Vagina (tissue), 2 donors: ENCODE measurements at places on chromosomes 6 and 20. TPM values are rescaled to one million over a fixed set of nuclear protein-coding genes. Genes with fewer than 3 reads are reported as not detected.
A peak's percentile ranks its signal among the peaks of the same experiment; 100 is the strongest.

GRCh38 chr6:135675862-135676261 lies 175.6 kb upstream of the PDE7B start:
- DNase-seq = no peak

DNA sequence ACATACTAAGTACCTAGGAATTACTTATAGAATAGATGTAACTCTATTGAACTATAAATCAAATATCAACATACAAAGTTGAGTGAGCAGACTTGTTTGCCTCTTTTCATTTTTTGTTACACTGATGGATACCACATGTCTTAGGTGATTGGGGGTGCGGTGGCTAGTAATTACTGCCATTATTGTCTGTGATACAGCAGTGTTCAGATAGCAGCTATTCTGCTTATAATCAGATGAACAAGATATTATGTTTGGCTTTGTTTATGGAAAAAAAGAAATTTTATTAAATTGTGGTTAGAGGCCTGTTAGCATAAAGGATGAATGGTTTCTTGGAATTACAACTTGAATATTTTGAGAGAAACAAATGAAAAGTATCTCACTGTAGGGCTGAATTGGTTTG lies 55.9 kb downstream of the KCNQ5 start:
- no peak for DNase-seq

- peak; percentile 28 for DNase-seq
These were observed 643.6 kb upstream of the CHD6 start for GRCh38 chr20:42261766-42262270.

- no peak for DNase-seq
These were observed 99.9 kb upstream of the MYL9 start for GRCh38 chr20:36441416-36441815.

GRCh38 chr20:3082306-3082951 lies 2.1 kb downstream of the AVP start:
- DNase-seq = no peak

- no peak for DNase-seq
These were observed 159.3 kb upstream of the TNFAIP3 start for GRCh38 chr6:137707590-137708360.

GRCh38 chr20:41167481-41168253 lies 30.3 kb downstream of the PLCG1 start:
- no peak for DNase-seq

- no peak for DNase-seq
These were observed 22.9 kb upstream of the TCFL5 start for GRCh38 chr20:62884556-62884955.

GRCh38 chr6:103687430-103687829 lies 1172.3 kb downstream of the HACE1 start:
- no peak for DNase-seq

DNA sequence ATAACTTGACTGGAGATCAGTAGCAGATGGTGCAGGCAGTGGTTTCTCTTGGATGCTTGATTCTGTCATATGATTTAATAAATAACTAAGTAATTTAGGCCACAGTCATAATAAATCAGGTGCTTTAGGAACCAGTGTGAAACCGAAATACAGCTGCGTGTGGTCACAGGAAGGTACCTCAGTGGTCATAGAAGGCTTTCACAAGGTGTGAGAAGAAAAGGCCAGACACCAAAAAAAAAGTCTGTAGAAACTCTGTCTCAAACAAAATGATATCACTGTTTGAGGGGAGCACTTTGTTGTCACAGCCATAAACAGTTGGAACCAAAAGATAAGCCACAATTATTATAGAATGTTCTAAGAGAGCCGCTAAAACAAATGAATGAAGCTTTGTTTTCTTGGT lies 56.5 kb downstream of the ARMC2 start:
- DNase-seq = no peak

DNA sequence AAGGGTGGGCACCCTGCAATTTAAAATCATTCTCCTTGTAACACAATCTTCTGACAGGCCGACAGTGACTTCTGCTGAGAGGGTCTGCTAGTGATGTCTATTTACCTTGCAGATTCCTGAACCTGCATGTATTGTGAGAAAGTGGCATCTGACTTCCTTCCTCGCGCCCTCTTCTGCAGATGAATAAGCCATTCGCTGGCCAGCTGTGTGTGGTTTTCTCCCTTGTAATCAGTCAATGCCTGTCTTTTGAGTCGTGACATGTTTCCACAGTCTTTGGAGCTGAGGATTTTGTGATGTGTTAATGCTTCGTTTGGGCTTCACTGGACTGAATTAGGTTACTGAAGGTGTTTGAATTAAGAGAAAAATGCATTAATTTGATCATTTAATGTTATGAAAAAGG lies 125.3 kb downstream of the GRM1 start:
- no peak for DNase-seq

- no peak for DNase-seq
These were observed 394.4 kb upstream of the CDH4 start for GRCh38 chr20:60857708-60858107.

DNA sequence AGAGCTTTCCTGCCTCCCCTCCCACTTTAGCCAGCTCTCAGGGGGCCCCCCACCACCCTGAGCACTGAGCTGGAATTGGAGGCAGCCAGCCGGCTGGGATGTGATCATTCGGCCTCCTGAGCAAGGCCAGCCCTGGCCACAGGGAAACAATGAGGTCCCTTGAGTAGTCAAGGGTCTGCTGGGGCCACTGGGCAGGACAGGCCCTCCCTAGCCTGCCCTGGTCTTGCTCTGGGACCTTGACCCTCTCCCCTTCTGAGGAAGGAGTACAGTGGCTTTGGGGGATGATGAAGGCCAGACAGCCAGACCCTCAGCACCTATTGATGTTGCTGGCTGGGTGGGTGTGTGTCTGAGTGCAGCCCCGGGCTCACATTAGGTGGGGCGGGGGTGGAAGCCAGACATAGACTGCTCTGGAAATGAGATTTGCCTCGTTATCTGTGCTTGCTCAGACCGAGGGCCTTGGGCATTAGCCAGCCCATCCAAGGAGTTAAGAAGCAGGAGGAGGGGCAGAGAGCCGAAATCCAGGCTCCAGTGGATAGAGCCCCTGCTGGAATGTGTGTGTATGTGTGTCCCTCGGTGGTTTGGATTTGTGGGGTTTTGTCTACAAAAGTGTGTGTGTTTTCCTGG lies 21.3 kb downstream of the CD40 start:
- no peak for DNase-seq

DNA sequence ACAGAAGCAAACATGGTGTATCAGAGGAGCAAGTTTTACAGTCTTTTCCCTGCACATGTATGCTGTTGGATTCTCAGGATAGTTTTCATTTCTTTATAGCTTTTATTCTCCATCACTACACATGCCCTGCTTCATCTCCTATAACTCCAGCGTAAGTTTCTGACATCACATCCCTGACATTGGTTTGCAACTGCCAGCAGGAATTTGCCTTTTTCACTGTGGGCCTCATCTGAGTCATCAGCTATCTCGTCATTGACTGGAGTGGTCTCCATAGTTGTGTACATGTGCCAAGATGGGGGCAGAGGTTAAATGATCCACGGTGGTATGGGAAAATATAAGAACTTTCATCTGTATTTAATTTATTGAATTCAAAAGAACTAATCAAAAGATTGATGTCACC lies 96.7 kb downstream of the SLX4IP start:
- DNase-seq = no peak

DNA sequence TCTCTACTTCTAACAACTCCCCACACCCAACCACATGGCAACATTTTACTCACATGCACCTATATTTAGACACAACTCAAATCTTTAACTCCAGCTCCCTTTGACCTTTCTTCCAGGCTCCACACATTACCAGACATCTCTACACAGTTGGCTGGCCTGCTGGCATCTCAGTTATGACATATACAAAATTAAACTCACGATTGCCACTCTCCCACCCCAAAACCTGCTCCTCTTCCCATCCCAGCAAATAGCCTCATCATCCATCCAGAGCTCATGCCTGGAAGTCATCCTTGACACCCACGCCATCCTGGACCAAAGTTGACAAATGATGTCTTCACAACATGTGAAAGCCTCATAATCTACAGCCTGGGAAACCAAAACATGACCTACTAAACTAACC lies 176.6 kb downstream of the PKHD1 start:
- no peak for DNase-seq

DNA sequence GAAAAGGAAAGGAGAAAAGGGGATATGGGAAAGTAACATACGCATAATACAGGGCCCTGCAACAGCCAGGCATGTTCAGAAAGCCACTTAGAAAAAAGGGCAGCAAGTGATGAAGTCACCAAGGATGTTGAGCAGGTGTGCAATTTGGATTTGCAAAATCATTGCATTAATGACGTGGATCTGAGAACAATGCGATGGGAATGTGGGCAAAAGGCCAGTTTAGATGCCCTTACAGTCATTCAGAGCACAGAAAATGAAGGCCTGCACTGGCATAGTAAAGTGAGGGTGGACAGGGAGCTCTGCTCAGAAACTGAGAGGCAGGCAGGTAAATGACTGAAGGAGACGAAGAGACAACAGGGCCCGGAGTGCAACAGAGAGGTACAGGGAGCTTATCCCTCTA lies 123.7 kb upstream of the NHSL1 start:
- DNase-seq = no peak

DNA sequence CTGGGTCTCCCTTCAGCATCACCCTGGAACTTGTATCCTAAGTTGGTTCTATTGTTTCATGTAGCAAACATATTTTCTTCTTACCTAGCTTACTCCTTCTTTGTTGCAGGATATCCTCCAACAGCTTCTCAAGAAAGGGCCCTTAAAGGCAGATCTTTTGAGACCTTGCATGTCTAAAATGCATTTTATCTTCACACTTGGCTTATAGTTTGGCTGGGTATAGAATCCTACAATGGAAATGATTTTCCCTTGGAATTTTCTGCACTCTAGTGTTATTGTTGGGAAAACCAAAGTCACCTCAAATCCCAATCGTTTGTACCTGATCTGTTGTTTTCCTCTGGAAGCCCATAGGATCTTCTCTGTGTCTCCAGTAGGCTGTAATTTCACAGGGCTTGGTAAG lies 12.1 kb upstream of the TGM6 start:
- DNase-seq = no peak

DNA sequence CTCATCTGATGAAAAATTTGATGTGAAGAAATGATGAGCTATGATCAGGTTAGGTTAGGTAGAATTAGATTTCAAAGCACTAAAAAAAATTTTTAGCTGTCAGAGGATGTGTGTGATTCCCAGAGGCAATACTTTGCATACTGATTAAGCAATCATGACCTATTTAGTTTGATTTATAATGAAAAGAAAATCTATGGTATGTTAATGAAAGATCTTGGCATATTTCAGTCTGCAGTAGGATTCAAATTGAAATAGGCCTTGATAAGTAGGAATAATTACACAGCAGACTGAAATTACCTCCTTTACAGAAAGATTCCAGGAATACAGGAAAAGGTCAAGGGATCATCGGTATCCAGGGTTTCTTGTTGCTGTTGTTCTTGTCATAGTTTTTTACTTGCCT lies 69.3 kb downstream of the HDDC2 start:
- DNase-seq = no peak

GRCh38 chr6:36912030-36912454 lies 26.3 kb downstream of the C6orf89 start:
- no peak for DNase-seq

GRCh38 chr6:44452725-44453124 lies 65.2 kb downstream of the CDC5L start:
- DNase-seq = no peak

- DNase-seq = no peak
These were observed 13.4 kb downstream of the EDEM2 start for GRCh38 chr20:35133735-35134134.

- no peak for DNase-seq
These were observed 345.1 kb upstream of the AGPAT4 start for GRCh38 chr6:161618831-161619454.

DNA sequence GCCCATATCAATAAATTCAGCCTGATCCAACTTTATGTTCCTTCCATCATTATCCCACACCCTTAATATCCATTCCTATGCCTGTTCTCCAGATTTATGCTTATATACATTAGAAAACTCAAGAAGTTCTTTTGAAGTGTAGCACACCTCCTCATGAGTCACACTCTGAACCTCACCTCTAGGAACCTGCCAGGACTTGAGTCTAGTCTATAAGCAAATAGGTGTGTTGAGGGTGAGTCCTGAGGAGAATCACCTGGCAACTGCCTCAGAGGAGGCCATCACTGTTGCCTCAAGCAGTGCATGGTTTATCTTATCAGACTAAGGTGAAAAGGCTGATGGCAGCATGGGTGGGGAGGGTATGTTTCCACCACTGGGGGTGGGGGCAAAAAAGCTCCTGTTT lies 496.7 kb downstream of the C6orf118 start:
- DNase-seq = no peak

DNA sequence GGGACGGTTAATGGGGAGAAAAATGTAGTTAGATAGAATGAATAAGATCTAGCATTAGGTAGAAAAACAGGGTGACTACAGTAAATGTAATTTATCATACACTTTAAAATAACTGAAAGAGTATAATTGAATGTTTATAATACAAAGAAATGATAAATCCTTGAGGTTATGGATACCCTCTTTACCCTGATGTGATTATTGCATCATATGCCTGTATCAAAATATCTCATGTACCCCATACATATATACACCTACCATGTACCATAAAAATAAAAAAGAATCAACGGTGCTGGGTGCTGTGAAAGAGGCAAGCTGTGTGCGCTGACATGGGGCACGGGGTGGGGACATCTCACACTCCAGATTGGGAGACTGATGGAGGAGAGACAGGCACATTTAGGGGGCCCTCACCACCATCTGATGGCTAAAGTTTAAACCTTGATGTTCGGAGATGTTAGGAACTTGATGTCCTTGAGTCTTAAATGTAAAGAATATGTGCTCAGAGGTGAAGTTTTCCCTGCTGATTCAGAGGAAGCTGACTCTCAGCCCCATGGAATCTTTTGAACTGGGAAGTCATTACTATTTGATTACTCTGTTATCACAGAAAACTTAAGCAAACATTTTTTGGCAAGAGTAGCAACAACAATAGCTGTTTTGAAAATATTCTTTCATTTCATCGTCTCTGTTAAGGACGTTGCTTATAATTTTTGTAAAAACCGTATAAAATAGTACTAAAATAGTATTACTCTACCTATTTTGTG lies 26.4 kb upstream of the RFPL4B start:
- no peak for DNase-seq

Gene TRIM27
- total RNA-seq = 58.4 TPM

Gene RAB32
- 26.8 TPM for total RNA-seq

Gene MATN4
- not detected for total RNA-seq

Gene PPP1R3G
- total RNA-seq = 4.4 TPM

Gene SLC22A16
- not detected for total RNA-seq

Gene CNBD2
- total RNA-seq = 2.7 TPM

Gene CCDC170
- 2.0 TPM for total RNA-seq

Gene SAMD5
- 3.2 TPM for total RNA-seq

Gene ZSWIM3
- 2.9 TPM for total RNA-seq

Gene CRYBG1
- 46.7 TPM for total RNA-seq

Gene BPIFA1
- total RNA-seq = not detected

Gene EDN1
- 7.1 TPM for total RNA-seq

Gene TBC1D7
- total RNA-seq = 13.0 TPM

Gene ILRUN
- 48.4 TPM for total RNA-seq

Gene GPR63
- total RNA-seq = 2.5 TPM

Gene UBE3D
- total RNA-seq = 8.3 TPM

Gene NKX2-2
- total RNA-seq = not detected

Gene ZNF292
- total RNA-seq = 41.5 TPM

Gene WFDC9
- not detected for total RNA-seq

Gene CNKSR3
- total RNA-seq = 7.4 TPM

Gene ARMC2
- 11.5 TPM for total RNA-seq

Gene TMEM151B
- total RNA-seq = 0.49 TPM
